ENCODE measurements at places on chromosomes 2 and 18.

GRCh38 chr2:71928734-71929481 is 218.8 kb downstream of the CYP26B1 start:
- no peak for DNase-seq

DNA sequence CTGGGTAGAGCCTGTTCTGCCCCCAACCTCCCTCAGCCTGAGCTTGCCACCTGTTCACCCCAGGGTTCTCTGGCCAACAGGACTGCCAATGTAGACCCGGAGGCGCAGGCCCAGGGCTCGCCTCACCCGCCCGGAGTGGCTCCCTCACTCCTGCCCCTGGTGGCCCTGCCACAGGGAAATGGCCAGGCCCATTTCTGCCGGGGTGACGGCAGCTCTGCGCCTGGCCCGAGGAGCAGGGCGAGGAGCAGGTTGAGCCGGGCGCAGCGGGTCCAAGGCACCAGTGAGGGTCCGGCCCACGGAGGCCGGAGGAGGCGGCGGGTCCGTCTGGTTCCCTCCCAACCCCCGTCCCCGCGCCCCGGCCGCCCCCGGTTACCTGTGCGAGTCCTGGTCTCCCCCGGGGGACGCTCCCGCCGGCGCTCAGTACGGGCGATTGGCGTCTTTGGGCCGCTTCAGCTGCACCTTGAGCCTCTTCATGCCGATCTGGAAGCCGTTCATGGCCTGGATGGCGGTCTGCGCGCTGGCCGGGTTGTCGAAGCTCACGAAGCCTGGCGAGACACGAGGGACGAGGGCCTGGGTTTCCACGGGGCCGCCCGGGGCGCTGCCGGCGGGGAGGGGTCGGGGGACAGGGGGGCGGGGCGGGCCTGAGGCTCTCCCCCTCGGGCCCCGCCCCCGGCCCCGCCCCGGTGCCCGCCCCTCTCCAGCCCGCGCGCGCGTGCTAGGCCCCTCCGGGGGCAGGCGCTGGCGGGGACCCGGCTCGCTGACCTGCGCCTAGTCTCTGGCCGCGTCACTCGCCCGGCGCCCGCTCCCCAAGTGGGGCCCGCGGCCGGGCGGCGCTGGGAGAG is 312.0 kb downstream of the CELF4 start:
- no peak for DNase-seq

GRCh38 chr2:232018181-232018580 is 56.7 kb downstream of the DIS3L2 start:
- DNase-seq, result no peak

DNA sequence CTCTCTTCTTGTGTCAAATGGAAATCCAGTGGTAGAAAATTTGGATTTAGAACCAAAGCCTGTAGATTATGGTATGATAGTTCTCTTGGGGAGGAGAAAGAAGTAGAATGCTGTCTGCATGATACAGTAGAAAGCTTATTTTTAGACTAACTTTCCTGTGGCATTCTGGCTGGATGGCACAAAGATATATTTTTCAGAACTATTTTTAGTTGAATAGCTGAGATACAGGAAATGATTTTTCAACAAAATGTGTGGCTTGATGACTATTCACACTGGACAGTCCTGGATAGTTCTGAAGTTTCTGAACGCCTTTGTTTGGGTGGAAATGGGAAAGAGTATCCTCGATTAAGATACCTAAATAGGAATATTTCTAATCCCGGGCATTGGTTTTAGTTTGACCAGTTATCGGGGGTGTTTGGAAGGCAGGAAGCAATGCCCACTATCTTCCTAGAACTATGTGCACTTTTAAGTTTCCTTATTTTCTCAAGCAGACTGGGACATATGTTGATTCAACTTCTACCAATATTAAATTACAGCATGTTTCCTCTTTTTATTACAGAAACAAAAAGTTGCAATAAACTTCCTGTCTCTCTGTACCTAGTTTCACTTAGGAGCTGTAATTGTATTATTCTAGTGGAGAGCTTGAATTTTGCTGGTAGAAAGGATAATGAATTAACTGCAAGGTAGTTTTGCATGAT is 32.1 kb downstream of the GDF7 start:
- no peak for DNase-seq

GRCh38 chr18:56721491-56721890 is 70.3 kb downstream of the WDR7 start:
- no peak for DNase-seq

DNA sequence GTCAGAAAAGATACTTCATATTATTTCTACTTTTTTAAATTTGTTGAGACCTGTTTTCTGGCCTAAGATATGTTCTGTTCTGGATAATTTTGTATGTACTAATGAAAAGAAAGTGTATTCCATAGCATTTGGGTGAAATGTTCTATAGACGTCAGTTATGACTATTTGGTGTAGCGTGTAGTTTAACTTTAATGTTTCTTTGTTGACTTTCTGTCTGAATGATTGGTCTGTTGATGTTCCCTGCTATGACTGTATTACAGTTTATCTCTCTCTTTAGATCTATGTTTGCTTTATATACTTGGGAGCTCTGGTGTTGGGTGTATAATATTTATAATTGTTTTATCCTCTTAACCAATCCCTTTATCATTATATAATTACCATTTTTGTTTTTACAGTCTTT is 352.4 kb downstream of the PTPRM start:
- DNase-seq, result no peak

DNA sequence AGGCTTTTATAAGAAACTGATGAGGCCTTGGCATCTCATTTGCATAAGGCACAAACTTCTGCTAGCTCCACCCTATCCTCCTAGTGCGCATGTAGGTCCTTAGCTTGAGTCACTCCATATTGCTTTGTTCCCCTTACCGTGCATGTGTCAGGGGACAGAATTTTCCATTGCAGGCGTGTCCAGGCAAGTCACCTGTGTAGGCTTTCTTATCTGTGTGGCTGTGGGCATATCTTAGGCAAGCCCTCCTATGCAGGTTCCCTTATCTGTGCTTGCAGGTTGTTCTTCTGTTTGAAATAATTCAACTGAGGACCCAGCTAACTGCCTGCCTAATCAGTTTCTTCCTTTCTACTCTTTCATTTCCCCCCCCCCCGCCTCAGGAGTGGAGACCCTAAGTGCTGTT is 63.3 kb upstream of the CDCA7 start:
- no peak for DNase-seq

DNA sequence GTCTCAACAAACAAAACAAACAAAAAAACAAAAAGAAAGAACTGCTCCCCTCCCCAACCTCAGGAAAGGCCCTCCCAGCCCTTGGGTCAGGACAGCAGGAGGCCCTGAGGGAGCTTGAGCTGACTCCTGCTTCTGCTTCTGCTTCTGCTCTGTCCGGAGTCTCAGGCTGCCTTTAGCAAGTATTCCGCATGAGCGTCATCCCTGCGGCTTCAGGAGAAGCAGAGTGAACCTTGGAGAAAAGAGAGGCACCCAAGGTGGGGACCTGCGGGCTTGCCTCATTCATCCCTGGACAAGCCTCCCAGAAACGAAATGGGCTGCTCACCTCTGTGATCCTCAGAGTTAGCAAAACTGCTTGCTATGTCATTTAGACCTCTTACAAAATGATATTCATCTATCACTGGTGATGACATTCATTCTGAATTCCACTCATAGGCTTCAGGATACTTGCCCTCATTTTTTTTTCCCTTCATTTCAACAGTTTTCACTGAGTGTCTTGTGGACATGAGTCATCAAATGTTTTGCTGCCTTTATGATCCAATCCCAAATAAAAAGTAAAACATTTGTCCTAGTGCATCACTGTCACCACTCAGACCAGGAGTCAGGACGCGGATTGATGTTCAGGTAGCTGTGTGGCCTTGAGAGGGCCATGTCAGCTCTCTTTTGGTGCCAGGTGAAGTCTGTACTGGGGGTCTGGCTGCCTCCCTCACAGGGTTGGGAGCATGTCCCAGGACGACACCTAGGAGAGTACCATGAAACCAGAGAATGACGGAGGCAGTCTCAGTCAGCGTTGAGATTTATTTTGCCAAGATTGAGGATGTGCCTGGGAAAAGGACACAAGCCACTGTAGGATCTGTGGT is 51.7 kb downstream of the IMPA2 start:
- peak; percentile 34 for DNase-seq

- no peak for DNase-seq
Observed at GRCh38 chr2:153595939-153596338, 117.4 kb upstream of the RPRM start.

- no peak for DNase-seq
Observed at GRCh38 chr2:139296672-139297209, 516.6 kb upstream of the NXPH2 start.

GRCh38 chr2:171208657-171209056 is 48.0 kb upstream of the TLK1 start:
- no peak for DNase-seq

GRCh38 chr2:77520641-77521547 is 1.3 kb downstream of the LRRTM4 start:
- no peak for DNase-seq

DNA sequence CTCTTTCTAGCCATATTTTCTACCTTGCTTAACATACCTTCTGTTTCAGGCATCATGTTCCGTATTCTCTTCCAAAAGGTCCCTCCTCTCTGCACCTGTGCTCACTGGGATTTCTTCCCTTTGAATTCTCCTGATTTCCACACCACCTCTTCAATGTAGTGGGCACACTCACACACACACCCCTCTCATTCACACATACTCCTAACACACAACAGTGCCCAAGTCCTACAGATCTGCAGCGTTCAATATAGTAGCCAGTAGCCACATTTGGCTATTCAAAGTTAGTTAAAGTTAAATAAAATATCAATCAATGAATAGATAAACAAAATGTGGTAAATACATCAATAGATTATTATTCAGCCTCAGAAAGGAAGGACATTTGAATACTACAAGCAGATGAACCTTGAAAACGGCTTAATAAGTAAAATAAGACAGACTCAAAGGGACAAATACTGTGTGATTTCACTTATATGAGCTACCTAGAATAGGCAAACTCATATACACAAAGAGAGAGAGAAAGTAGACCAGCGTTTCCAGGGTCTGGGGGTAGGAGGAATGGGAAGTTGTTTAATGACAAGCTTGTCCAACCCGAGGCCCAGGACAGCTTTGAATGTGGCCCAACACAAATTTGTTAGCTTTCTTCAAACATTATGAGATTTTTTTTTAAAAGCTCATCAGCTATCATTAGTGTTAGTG is 34.4 kb downstream of the MYCN start:
- DNase-seq, result no peak

DNA sequence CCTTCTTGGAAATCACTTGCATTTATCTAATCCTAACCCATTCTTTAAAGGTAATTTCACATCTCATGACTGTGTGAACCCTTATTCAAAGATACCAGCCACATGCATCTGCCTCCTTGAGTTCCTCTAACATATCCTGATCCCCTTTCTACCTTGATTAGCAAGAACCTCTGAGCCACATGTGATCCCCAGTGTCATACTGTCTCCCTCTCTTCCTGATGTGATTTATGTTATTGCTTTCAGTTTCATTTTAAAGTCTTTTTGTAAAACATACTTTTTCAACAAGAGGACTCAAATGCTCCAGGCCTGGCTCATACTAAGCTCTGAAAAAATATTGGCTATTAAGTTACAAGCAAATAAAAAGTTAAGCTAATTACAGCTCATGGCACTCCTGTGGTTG is 470.1 kb downstream of the DLGAP1 start:
- DNase-seq, result no peak

DNA sequence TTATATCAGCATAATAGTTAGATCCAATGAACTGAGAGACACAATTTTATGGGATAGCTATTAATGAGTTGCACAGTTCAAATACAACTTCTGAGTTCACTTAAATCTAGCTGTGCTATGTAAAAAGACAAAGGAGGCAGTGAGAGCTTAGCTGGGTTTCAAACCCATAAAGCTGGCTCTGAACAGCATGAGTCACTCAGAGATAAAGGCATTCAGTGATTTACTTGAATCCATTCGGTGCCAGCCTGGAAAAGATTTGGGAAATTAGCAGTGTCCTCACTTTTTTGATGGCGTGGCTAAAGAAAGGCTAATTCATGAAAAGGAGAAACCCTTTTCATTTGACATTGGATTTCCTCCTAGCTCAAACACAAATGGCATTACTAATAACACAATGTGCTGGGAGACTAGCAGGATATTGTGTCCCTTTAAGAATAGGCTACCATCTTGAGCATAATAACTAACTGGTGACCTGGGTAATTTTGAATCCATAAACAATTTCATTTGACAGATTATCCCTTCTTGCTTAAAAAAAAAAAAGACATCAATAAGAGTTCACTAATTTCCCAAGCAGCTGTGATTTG is 98.4 kb upstream of the NEUROD1 start:
- DNase-seq, result no peak

GRCh38 chr2:208360259-208361076 is 46.1 kb upstream of the PTH2R start:
- DNase-seq, result no peak

GRCh38 chr18:78820161-78820834 is 159.3 kb upstream of the SALL3 start:
- DNase-seq, result no peak

Data from BJ (cell line).